NCI-H2029 treated with DMSO at 0.1 percent for 48 hours (cell line): ENCODE measurements at places on chromosomes 16 and 17.

DNA sequence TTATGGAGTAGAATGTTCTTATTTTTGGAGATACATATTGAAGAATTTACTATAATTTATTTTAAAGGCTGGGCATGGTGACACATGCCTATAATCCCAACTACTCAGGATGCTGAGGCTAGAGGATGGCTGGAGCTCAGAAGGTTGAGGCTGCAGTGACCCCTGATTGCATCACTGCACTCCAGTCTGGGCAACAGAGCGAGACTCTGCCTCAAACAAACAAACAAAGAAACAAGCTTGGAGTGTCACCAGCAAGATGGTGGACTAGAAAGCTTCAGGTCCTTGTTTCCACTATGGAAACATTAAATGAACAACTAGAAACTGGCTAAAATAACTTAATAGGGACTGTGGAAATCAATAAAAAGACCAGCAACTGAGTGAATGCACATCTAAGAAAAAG lies 17.9 kb upstream of the GPT2 start:
- DNase-seq, result no peak

GRCh38 chr16:21276090-21276489 lies 2.0 kb downstream of the CRYM start:
- DNase-seq, result no peak

DNA sequence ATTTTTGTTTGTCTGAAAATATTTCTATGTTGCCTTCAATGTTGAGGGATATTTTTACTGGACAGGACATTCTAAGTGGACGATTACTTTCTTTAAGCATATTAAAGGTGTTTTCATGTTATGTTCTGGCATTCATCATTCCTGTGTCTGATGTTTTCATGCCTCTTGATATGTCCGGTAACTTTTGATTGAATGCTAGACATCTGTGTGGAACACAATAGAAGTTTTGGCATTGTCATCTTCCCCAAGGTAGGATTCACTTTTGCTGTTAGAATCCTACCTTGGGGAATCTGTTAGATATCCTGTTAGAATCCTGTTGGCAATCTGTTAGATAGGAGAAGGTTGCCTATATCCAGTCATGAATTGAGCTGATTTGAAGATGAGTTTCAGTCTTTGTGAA lies 28.9 kb downstream of the CACNG5 start:
- DNase-seq, result no peak

GRCh38 chr17:34306466-34306865 lies 12.8 kb upstream of the CCL8 start:
- no peak for DNase-seq

DNA sequence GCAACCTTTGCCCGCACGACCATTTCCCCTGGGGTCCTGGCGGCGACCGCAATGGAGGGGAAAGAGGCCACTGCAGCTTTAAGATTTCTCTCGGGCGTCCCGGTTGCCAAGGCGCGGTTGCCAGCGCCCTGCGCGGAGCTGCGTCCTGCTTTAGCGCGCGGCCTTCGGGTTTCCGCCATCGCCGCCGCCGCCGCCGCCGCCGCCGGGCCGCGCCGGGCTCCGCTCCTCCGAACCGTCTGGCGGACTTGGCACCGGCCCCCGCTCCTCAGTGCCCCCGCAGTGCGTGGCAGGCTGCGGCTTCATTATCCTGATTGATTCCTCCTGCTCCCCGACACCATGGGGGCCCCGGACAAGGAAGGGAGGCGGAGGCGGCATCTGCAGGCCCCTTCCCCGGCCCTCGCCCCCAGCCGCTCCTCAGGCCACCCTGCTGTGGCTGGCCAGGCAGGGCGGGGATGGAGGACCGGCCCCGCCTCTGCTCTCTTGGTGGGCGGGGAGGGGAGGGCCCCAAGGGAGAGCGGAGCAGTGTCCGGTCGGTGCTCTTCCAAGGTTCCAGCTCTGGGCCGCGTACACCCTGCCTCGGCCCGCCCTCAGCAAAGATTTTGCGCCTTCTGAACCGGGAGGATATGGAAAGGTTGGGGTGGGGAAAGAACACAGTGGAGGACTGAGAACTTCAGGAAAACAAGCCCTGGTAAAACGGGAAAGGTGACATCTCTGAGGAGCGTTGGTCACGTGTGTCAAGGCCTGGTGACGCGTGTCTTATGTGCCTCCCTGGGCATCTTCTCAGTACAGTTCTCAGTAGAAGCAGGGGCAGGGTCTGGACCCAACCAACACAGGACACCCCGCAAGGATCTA lies 34.0 kb downstream of the NEUROD2 start:
- DNase-seq, result peak; percentile 29

DNA sequence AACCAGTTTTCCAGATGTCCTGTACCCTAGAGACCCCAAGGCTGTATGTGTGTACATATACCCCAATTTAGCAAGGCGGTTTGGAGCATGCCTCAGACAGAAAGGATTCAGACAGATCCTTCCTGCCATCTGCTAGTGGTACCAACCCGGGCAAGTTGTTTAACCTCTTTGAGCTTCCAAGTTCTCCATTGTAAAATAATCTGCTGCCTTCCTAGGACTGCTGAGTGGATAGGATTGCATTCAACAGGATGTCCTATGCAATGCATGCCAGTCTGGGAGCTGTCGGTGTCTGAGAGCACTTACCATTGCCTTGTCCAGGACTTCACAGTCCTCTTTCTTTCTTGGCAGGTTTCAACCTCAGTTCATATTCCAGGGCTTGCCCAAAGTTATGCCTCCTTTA lies 1.9 kb downstream of the CDH13 start:
- no peak for DNase-seq

DNA sequence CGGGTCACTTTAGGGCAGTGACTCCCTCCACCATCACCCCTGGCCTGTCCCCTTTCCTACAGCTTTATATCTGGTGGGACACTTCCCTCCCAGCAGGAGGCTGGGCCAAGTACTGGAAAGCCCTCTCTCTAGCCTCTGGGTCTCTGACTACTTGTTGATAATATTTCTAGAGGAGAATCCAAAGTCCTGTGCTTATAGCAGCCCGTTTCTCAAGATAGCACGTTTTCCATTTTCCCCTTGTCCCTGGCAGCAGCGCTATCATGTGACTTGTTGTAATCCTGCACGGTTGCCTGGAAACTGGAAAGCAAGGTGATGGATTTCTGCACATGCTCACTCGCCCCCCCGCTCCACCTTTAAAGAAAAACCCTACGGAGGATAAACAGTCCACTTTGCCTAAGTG lies 3.3 kb upstream of the AXIN2 start:
- no peak for DNase-seq

DNA sequence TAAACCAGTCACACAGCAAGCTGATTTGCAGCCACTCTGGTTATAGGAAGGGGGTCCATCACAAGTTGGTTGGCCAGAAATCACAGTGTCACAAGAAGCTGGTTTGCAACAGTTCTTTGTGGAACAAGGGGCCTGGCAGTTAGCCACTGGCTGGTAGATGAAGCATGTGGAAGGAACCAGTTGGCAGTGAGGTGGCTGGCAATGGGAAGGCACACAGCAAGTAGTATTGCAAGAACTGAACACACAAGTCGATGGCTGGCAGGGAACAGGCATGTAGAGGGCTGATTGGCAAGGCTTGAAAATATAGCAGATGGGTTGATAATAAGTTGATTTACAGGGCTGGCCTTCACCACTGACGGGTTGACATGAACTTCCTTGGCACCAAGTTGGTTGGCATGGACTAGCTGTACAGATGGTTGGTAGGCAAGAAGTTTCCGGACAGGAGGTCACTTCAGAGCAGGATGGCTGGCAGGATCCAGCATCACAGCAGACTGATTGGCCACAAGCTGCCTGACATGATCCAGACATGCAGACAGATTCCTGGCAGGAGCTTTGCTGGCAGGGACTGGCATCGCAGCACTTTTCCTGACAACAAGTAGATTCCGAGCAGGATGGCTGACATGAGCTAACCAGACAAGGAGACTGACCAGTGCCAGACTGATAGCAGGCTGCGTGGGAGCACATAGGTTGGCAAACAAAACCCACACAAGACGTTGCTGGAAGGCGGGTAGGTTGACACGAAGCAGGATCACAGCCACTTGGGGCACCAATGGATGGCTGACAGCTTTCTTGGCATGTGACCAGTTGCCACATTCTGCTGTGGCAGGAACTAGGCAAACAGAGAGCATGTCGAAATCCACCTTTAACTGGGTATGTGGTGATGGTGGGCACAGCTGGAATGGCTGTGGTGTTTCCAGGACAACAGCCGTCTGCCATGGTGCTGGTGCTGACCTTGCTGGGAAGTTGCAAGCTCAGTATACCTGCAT lies at the start of gene KRTAP29-1:
Gene KRTAP29-1 (minus strand): TSS at position 936 of the 986 bp plus-strand sequence. CDS start 0 bp downstream, at position 936.
- DNase-seq, result no peak

GRCh38 chr17:72580321-72581127 lies 459.7 kb downstream of the SOX9 start:
- peak; percentile 87 for DNase-seq

DNA sequence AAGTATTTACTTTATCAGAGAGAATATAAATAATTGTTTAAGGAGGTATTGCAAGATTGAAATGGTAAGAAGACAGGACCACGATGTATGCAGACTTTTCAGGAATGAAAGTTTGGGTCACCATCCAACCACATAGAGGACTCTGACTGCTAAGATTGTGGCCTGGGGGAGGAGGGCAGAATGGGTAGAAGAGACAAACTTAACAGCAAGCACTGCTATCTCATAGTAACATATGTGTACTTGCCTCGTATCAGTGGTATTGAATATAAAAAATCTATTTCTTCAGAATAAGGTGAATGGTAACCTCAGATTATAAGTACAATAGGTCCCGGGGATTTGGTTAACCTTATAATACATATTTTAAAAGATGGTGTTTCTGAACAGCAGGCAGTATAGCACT lies 5.8 kb downstream of the KRT10 start:
- no peak for DNase-seq

DNA sequence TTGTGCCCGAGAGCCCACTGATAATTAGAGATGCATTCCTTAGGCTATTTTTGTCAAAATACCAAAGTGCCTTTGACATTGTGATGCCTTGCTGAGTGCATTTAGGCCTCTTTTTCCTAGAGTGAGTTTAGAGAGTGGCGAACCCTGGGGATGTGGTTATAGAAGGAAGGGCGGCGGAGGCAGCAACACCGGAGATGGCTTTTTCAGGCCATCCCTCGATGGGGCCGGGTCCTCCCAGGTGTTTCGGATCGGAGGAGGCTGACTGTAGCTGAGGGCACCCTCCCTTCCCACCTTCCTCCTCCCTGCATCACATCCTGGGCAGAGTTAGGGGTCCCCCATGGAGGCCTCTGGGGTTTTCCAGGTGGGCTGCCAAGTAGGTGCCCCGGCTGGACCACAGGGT lies 6.6 kb upstream of the SNAI3 start:
- no peak for DNase-seq

DNA sequence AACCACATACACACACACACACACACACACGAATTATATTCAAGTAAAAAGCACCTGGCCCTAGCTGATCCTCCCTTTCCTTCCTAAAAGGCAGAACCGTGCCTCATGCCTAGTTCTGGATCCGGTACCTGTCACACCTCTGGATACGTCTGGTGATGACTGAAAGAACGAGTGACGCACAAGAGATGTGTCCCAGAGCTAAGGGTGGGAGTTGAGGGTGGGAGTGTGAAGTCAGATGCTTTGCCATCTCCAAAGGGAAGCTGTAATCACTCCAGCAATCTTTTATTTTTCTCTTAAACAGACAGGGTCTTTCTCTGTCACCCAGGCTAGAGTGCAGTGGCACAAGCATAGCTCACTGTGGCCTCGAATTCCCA lies 26.5 kb upstream of the GSG1L start:
- no peak for DNase-seq

DNA sequence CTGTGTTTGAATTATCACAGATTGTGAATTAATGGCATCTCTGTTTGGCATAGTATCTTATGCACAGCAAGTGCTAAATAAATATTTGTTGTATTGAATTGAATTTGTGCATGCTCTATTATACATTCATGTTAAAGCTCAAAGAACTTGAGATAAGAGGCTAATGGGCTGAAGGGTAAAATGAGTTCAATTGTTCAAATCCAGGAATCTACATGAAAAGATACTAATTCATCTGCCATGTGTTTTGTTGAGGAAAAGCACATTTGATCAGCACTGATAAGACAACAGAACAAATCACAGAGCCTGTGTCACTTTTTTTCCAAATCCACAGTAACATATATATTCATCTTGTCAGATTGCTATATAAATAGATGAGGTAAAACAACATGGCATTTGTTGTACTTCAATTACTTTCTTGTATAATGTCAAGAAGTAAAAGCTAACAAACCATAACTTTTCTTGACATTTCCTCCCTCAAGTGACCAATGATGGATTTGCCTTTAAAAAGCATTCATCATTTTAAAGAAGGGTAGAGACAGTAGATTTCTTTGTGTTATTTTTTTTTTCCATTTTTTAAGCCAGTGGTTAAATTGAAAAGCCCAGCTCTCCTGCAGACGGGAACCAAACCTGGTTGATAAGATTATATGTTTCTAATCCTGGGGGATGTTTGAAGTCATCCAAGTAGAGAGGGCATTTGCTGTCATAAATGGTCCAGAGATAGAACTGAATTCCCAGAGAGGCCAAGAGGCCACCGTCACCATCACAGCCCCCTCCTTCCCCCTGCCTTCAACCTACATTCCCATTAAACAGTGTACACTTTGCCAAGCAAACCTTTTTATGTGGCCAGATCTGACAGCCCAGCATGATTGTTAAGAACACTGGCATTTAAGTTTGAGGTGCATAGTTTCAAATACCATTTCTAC lies 123.0 kb downstream of the CHD9NB start:
- no peak for DNase-seq

GRCh38 chr16:85231959-85232358 lies 119.7 kb upstream of the CIBAR2 start:
- DNase-seq, result no peak

DNA sequence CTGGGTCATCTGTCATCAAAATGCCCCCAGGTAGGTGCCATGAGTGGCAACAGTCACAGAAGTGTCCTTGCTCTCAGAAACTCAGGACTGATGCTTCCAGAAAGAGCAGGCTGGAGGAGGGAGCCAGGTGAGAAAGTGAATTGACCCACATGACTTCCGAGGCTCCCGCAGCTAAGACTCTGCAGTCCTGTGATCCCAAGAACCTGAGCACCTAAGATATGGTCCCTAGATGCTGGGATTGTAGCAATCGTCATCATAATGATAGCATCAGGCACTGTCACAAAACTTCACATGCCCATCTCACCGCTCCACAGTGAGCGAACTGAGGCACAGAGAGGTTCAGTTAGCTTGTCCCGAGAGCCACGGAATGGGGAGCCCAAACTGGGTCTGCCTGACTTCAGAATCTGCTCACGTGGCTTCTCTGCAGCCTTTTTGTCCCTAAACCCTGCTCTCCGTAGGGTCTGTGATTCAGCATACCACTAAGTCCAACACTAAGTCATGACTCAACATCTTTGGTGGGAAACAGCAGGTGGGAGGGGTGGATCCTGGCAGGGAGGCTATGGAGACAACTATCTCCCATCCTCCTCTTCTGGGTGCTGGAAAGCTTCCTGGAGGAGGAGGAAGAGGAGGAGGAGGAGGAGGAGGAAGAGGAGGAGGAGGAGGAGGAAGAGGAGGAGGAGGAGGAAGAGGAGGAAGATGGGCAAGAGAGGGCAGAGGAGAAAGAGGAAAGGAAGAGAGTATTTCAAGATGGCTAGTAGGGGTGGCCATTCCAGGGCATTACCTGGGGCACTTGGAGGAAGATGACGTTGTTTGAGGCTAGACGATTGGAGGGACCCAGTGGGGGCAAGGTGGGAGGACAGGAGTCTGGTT lies 55.5 kb upstream of the DLX4 start:
- no peak for DNase-seq

- no peak for DNase-seq
Measured at GRCh38 chr17:15409721-15410250, 57.6 kb downstream of the CDRT4 start.
